ENCODE measurements at places on chromosomes 6 and 20.

- no peak for DNase-seq
Observed at GRCh38 chr20:2859330-2860121, 13.8 kb upstream of the PTPRA start.

DNA sequence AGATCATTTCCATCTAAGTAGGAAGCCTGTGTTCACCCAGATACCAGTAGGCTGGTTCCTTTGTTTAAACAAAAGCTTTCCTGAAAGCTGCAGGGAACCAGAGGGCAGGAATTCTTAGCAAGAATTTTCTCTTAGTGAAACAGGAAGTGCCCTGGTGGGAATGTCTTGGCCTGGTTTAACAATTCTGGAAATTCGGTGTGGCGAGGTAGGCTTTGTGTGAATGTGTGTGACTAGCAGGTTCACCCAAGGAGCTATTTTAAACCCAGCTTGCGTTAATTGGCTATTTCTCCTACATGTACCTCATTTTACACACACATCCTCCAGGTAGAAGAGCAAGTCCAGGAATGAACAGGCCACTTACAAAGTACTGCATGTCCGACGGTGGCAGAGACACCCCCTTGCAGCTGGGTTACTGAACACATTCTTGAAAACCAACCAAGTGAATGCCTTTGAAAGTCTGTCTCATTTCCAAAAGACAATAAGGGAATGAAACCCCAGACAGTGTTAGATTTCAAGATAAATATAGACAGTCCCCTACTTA, 64.6 kb downstream of the GFOD1 start:
- DNase-seq, result no peak

- no peak for DNase-seq
Observed at GRCh38 chr6:97465877-97466561, 183.0 kb upstream of the MMS22L start.

- DNase-seq, result no peak
Observed at GRCh38 chr6:184161-184700, 108.1 kb upstream of the DUSP22 start.

DNA sequence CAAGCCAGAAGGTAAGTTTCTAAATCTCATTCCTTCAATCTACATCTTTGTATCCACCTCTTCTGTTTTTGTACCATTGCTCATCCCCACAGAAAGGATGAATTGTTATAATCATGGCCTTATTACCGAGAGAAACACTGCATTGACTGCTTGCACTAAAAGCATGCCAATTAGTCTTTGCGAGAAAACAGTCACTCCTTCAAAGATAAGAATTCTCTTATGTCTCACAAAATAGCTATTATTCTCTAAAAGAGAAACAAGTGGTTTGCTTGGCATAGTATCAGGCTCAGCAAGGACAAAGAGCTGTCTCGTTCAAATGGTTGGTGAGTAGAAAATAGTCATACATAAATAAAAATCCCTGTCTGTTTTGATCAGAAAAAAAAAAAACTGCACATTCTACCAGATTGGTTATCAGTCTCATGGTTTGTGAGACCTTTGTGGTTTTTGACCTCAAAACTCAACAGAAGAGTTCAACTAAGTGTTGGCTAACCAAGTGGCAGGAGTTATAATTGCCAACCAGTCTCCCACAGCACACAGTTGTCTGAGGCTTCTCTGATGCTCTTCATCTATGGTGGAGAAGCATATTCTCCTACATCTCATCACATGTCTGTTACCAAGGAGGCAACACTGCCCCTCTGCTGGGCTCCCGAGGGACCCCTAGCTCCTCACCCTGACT, 35.1 kb upstream of the ARMH2 start:
- DNase-seq, result no peak

GRCh38 chr20:15859061-15859460, 714.2 kb downstream of the KIF16B start:
- DNase-seq, result no peak

- DNase-seq, result peak; percentile 54
Observed at GRCh38 chr6:159093609-159094443, 49.0 kb upstream of the TAGAP start.

DNA sequence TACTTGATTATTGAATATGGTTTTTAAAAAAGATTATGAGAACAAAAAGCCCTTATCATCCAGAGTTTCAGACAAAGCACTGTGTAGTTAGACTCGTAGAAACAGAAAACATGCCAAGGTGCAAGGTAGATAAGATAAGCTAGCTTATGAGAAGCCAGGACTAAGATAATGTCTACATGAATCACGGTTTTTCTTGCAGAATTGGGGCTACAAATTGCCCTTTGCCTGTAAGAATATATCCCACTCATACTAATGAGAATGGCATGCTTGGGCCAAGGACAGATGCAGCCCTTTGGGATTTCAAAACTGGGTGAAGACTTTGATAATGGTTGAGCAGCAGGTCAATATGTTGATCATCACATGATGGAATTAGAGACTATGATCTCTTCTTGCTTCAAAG, 165.3 kb upstream of the PREP start:
- no peak for DNase-seq

GRCh38 chr6:35018746-35019145, 122.4 kb downstream of the TCP11 start:
- no peak for DNase-seq

- DNase-seq, result no peak
Observed at GRCh38 chr6:158030380-158031300, 49.0 kb downstream of the SYNJ2 start.

- DNase-seq, result no peak
Observed at GRCh38 chr6:137405806-137406205, 88.4 kb downstream of the OLIG3 start.

GRCh38 chr6:123804014-123804786, 535 bp downstream of the NKAIN2 start:
- no peak for DNase-seq

DNA sequence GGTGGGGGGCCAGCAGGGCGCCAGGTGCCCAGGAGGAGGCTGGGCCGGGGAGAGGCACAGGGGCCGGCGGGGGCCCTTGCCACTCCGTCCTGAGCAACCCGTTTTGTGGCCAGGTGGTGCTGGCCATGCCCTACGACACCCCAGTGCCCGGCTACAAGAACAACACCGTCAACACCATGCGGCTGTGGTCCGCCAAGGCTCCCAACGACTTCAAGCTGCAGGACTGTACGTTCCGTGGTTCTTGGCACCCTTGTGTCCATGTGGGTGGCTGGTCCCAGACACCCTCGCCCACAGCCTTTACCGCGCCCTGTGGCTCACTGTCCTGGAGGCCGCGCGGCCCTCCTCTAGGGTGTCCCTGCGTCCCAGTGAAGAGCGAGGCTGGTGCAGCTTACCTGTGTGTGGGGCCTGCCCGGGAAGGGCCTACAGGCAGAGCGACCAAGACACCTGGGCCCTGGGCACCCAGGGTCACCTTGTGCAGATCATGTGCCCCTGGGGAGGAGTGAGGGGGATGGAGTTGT, 28.7 kb downstream of the PYGB start:
- no peak for DNase-seq

DNA sequence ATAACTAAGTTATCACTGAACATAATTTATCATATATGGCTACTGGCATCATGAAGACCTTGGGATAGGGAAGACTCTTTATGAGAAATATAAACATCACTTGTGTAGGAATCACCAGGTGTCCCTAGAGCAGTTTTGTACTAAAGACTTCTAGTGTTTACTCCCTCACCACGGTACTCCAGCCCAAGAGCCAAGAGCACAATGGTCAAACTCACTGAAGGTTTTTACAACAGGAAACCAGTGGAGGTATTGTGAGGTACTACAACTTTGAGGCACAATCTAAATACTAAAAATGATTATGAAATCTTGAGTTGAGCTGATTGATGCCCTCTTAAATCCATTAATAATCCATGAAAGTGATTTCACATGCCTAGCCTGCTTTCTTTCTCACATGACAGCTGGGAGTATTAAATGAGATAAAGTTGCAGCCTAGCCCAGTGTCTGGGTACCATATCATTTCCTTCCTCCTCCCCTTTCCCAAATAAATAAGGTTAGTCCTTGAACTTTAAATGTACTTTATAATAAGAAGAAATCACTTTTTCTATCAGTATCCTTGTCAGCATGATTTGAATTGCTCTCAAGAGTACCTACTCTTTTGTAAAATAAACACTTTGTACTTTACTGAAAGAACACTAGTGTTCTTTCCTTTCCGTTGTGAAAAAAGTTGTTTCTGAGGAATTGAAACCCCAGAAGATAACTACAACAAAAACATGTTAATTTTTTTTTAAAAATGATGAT, 26.5 kb downstream of the GLO1 start:
- DNase-seq, result no peak

- no peak for DNase-seq
Observed at GRCh38 chr20:24462460-24463010, 6.9 kb upstream of the SYNDIG1 start.

DNA sequence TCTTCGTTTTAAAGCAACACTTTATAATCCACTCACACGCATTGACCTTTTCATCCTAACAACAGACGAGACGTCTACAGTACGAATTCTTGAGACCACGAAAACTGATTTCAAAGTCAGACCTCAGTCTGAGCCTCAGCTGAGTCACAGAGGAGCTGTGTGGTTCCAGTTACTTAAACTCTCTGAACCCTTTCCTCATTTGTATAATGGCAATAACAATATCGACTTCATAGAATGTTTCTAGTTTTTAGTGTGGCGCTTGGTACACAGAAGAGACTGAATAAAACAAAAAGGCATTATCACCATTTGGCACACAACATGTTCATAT, 236.9 kb downstream of the ATXN1 start:
- no peak for DNase-seq

DNA sequence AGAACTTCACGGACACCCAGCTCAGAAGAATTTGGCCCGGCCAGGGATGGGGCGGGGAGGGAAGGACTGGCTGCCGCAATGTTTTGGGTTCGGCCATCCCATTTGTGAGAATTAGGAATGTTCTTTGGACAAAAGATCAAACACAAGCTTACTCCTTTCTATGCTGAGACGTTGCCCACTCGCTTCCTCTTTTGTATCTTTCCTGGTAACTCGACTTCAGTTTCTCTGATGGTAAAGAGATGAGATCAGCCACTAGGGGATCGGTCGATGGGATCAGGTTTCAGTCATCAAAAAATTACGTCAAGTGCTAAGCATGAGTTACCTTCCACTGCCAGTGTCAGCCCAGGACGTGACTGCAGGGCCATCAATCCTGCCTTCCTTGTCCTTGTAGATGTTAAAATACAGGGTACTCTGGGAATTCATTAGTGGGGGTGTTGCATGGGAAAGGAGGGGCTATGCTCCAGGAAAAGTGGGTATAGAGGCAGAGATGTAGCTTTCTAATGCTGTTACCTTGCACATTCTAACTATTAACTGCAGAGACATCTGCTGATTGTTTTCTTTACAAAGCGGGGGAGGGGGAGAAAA, 190.2 kb downstream of the TSHZ2 start:
- no peak for DNase-seq

- DNase-seq, result no peak
Observed at GRCh38 chr20:23226612-23227265, 123.9 kb upstream of the NXT1 start.

DNA sequence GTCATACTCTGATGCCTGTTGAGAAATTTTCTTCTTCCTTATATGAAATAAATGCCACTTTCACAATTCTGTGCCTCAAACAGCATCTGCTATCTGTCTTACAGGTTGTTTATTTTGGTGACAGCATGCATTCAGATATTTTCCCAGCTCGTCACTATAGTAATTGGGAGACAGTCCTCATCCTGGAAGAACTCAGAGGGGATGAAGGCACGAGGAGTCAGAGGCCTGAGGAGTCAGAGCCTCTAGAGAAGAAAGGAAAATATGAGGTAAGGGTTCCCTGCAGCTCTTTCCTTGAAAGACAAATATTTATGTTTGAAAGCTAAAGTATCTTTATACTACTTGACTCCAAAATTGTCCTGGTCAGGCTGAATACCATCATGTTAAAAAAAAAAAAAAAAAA, 15.8 kb downstream of the TSPYL4 start:
- no peak for DNase-seq

GRCh38 chr6:54419885-54420284, 111.6 kb downstream of the TINAG start:
- no peak for DNase-seq

DNA sequence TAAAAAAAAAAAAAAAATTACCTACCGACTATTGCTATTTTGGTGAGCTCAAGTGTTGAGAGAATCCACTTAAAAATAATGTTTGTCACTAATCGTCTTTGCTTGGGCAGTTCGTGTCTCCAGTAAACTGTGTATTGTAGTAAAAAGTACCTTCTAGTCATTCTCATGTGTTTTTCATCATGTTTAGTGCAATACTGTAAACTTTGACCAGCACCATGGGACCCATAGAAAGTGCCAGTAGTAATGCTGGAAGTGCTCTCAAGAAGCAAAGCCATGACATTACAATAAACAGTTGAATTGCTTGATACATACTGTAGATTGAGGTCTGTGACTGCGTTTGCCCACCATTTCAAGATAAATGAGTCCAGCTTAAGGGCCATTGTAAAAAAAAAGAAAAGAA, 395.2 kb downstream of the BCKDHB start:
- DNase-seq, result no peak

DNA sequence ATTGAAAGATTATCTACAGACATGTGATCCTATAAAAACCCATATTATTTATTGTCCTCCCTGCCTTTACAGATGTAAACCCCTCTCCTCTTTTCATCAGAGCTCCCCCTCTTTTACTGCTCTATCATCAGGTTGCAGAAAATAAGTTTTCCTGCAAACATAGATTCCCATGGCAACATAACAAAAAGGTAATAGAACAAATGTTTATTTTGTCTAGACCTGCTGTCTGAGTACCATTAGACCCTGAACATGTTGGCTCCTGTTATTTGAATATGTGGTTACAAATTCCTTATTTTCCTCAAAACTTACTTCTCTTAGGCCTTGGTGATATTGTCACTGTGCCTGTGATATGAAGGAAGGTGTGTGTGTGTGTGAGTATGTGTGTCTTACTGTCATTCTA, 11.5 kb downstream of the MAPK14 start:
- no peak for DNase-seq

DNA sequence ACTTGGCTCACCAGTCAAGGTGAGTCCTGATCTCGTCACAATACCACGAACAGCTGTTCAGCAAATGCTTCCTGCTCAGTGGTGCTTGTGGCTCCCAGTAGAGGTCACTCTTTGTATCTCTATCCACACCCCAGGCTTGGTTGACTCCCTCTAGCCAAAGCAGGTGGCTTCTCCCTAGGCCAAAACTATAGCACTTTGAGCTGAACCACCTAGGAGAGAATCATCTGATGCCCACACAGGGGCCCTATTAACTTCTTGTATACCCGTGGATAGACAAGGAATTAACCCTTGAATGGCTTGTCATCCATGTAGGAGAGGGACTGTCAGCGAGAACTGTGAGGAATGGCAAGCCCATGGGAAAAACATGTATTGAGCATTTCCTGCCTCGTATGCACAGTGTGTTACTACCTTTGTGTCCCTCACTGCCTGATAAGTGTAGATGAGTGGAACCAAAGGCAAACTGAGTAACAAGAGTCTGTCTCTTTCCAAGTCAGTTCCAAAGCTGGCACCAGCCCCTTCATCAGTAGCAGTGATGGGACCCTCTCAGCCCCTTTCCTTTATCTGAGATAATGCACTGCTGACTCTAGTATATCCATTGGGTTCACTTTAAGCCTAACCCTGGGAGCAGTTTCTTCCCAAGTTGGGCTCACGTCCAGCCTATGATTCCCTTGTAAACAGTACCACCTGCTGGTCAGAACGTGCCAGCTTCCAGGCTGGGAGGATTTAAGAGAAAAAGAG, 42.5 kb downstream of the EIF2S2 start:
- peak; percentile 43 for DNase-seq

- peak; percentile 49 for DNase-seq
Observed at GRCh38 chr6:34145161-34146020, 496 bp downstream of the GRM4 start.

Data from stimulated activated CD4-positive, alpha-beta T cell treated with anti-CD3 and anti-CD28 coated beads, Interleukin-4, amount 100 ng/mL, for 4 hours (primary cell).